Hematopoietic multipotent progenitor cell treated with erythropoietin and hydrocortisone succinate and interleukin-3 and kit ligand, for 4 days (in vitro differentiated cells): ENCODE measurements at places on chromosomes 1 and 21.
A peak's percentile ranks its signal among the peaks of the same experiment; 100 is the strongest.

GRCh38 chr21:39153373-39153772 is 29.9 kb downstream of the PSMG1 start:
- DNase-seq: peak; percentile 60

DNA sequence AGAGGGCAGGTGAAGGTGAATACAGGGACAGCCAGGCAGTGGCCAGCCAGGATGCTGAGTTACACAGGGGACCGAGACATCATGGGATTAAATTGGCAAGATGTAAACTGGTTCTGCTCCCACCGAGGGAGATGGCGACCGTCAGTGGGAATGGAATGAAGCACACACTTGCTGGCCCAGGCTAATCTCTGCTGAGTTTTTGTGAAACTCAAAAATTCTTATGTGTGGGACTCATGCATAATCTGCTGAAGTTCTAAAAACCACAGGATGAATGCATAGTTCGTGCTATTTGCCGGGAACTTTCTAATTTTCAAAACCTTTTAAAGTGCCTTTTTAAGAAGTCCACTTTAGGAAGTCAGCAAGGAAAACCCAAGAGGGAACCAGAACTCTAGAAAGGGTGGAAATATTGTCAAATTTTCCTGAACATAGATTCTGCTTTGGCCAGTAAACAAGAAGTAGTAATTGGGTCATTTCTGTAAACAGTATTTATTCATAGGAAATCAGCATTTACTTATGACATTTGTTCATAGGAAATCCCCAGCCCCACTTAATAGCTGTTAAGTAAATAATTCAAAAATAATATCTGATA is 85.4 kb upstream of the ROR1 start:
- no peak for DNase-seq

- no peak for DNase-seq
Measured at GRCh38 chr1:33899746-33900145, 35.9 kb downstream of the HMGB4 start.

DNA sequence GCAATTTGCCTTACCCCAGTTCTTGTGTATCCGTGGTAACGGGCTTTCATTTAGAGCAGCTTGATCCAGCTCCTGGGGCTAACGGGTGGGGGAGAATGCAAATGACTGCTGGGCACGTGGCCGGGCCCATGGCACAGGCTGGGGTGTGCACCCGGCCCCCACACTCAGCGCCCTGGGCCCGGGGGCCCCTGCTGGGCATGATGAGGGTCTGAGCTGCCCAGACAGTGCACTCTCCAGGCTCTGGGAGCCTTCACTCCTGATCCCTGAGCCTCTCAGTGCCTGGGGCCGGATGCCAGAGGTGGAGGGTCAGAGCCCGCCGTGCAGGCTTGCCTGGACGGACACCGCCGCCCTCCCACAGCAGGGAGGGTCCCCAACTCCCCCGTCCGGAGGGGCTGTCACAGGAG is 20.1 kb upstream of the PEX10 start:
- no peak for DNase-seq

GRCh38 chr1:19300211-19300610 is 11.6 kb upstream of the AKR7A3 start:
- no peak for DNase-seq

DNA sequence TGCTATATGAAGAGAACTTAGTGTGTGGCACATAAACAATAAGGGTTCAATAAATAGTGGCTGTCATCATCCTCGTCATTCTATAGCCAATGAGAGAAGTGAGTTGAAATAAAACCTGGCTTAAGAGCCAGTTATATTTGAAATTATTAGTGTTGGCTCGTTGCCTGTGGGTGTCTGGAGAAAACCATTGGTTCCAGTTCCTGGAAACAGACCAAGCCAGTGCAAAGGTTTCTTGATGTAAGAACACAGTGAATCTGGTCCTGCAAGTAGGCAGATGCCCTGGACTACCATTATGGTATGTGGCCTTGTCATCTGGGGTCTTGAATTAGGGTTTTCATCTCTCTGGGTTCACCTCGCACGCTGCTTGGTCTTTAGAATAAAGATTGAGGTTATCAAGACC is 43.3 kb downstream of the URB2 start:
- no peak for DNase-seq

DNA sequence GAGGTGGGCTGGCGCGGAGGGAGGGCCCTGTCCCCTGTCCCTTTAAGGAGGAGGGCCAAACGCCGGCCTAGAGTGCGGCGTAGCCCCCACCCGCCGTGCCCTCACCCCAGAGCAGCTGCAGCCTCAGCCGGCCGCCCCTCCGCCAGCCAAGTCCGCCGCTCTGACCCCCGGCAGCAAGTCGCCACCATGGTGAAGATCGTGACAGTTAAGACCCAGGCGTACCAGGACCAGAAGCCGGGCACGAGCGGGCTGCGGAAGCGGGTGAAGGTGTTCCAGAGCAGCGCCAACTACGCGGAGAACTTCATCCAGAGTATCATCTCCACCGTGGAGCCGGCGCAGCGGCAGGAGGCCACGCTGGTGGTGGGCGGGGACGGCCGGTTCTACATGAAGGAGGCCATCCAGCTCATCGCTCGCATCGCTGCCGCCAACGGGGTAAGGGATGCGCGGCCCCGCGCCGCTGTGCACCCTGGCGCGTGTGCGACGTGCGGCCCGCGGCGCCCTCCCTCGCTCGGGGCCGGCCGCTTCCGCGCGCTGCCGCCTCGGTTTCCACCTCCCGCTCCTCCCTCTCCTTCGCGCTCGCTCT is at the start of gene PGM1:
Gene PGM1 (plus strand): TSS at position 109 of the 583 bp plus-strand sequence. CDS start 78 bp downstream, at position 187.
- DNase-seq: peak; percentile 87

DNA sequence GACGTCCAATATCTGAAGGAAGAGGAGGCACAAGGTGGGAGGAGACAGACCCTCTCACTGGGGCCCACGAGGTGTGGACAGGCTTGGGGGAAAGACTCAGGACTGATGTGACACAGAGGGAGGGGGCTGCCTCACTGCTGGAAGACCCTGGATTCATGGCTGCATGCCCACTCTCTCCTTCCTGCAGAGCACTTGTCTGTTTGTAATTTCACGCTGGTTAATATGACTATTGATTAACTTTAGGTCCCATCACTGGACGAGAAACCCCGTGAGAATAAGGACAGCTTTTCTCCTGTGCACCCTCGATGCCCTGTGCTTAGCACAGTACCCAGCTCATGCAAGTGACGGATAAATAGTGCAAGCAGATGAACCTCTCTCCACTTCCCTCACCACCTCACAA is 35.1 kb downstream of the CACNA1S start:
- no peak for DNase-seq

- no peak for DNase-seq
Measured at GRCh38 chr21:14603202-14603601, 57.1 kb upstream of the SAMSN1 start.

DNA sequence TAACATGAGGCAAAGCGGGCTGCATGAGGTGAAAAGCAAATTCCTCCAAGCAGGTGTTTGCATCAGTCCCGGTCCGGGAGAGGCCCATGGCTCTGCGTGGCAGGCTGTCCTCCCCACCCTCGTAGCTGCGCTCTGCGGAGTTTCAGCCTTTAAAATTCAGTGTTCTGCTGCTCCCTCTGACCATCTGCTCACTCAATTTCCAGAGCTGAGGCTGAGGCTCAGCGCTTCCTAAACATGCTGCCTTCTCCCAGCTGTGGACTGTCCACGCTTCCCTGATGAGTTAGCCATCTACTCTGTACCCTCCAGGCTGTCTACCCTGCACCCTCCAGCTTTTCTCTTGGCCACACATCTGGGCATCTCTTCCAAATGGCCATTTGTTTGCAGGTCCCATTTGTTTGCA is 87.7 kb downstream of the KCNJ6 start:
- DNase-seq: no peak

GRCh38 chr1:159005161-159005560 is 4.5 kb upstream of the IFI16 start:
- DNase-seq: no peak

GRCh38 chr1:167469280-167469965 is 48.9 kb downstream of the CD247 start:
- DNase-seq: no peak

DNA sequence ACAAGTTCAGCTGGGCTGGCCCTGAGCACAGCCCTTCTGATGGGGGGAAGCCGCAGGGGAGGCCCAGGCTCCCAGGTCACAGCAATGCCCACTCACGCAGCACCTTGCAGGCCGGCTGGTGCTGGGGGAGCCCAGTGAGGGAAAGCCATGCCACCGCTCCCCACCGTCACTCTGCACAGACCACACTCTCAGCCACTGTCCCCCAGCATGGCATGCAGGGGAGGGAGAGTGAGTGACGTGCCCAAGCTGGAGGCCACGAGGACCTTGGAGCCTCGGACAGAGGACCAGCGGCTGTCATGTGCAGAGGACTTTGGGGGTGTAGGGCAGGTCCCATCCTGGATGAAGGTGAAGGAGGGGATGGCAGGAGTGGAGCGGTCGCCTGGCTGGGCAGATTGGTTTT is 25.1 kb downstream of the SLC45A1 start:
- DNase-seq: no peak

- DNase-seq: no peak
Measured at GRCh38 chr1:36620142-36620541, 137.4 kb upstream of the CSF3R start.

GRCh38 chr1:230568676-230569075 is 73.6 kb upstream of the COG2 start:
- no peak for DNase-seq

- no peak for DNase-seq
Measured at GRCh38 chr1:19885821-19886220, 3.6 kb downstream of the OTUD3 start.

GRCh38 chr1:125085720-125086591 is 3901.2 kb downstream of the SRGAP2C start:
- no peak for DNase-seq

DNA sequence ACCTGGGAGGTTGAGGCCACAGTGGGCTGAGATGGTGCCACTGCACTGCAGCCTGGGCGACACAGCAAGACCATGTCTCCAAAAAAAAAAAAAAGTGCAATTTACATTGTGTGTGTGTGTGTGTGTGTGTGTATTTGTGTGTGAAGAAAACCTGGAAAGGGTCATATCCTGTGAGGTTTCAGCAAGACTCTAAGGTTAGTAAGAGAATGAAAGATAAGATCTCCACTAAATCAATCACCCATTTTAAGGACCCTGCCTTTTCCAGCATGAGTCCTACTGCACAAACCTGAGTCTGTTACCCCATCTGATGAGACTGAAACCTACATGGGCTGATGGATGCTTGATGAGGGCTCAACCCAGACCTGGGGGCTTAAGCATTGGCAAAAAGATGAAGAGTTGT is 4.9 kb upstream of the C1orf74 start:
- no peak for DNase-seq

DNA sequence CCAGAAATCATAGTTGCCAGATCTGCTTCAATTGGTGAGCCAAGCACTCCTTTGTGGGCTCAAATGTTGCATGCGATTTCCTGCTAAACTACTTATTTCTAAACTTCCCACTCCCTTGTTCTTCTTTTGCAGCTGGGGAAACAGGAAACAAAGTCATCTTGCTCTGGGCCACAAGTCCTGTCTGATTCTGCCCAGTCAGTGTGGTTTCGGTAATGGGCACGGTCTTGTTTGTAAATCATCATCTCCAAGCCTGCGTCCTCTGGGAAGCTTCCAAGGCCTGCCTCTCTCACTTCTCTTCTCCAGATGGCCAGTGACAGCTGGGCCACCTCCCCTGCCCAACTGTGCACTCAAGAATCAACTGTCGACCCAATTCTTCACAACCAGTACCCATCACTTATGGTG is 4.4 kb downstream of the S100A8 start:
- peak; percentile 77 for DNase-seq

DNA sequence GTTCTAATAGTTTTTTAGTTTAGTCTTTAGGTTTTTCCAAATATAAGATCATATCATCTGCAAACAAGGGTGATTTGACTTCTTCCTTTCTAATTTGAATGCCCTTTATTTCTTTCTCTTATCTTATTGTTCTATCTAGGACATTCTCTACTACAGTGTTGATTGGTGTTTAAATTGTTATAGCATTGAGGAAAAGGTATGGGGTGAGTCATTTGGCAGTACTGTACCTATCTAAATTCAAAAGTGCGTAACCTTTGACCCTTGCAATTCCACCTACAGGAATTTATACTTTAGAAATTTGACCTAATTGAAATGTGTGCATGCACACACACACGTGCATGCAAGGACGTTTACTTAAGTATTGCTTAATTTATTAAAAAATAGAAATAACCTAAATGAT is 78.3 kb downstream of the MAB21L3 start:
- DNase-seq: no peak

GRCh38 chr1:205121660-205122488 is at the start of gene RBBP5:
Gene RBBP5, minus strand, starts transcription at chr1:205121978. Its CDS starts 105 bp downstream, at chr1:205121873.
- peak; percentile 98 for DNase-seq

DNA sequence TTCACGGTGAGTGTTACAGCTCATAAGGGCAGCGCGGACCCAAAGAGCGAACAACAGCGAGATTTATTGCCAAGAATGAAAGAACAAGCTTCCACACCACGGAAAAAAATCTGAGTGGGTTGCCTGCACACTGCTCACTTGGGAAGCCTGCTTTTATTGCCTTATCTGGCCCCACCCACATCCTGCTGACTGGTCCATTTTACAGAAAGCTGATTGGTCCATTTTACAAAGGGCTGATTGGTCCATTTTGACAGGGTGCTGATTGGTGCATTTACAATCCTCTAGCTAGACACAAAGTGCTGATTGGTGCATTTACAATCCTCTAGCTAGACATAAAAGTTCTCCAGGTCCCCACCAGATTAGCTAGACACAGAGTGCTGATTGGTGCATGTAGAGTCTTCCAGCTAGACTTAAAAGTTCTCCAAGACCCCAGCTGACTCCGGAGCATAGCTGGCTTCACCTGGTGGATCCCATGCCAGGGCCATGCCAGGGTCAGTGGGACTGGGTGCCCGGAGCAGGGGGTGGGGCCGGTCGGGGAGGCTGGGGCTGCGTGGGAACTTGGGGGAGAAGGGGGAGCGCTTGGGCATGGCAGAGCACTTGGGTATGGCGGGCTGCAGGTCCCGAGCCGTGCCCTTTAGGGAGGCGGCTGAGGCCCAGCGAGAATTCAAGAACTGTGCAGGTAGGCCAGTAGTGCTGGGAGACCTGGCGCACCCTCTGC is 75.4 kb upstream of the ATP1A1 start:
- DNase-seq: no peak
